Hepatocyte (in vitro differentiated cells): ENCODE measurements at places on chromosomes 16 and 17.

GRCh38 chr16:57892041-57892440 is 78.9 kb downstream of the CNGB1 start:
- no peak for DNase-seq

GRCh38 chr17:77456951-77457548 is 316.3 kb downstream of the SEC14L1 start:
- DNase-seq, result no peak

GRCh38 chr16:56382459-56382858 is 42.9 kb downstream of the AMFR start:
- DNase-seq, result no peak

GRCh38 chr17:29004081-29004692 is 1.6 kb downstream of the SEZ6 start:
- DNase-seq, result peak; percentile 32

DNA sequence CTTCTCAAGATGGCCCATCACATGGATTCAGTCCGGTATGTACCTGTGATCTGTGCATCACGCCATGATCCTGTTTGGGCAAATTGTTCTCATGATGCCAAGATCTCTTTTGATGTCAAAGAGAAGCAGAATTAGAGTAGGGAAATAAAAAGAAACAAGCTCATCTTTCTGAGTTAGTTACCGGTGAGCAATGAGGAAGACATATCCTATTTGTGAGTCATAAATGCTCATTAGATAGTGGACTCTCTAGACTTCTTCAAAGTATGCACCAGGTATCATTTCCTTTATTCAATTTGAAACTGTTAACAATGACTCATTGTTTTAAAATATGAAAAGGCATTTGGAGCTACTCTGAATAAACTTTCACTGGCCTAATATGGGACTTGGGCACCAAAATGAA is 8.0 kb upstream of the KRTAP4-12 start:
- no peak for DNase-seq

GRCh38 chr17:82338858-82339633 is 5.5 kb upstream of the SECTM1 start:
- DNase-seq, result peak; percentile 77

GRCh38 chr16:89641458-89642119 is 15.9 kb downstream of the CHMP1A start:
- no peak for DNase-seq

GRCh38 chr17:67413388-67413787 is 36.3 kb downstream of the PITPNC1 start:
- DNase-seq, result no peak

- DNase-seq, result no peak
Measured at GRCh38 chr16:13153696-13154095, 252.3 kb downstream of the SHISA9 start.

- DNase-seq, result no peak
Measured at GRCh38 chr16:89913408-89914387, 5.0 kb upstream of the MC1R start.

GRCh38 chr17:49928126-49928800 is 40.7 kb upstream of the DLX4 start:
- no peak for DNase-seq

DNA sequence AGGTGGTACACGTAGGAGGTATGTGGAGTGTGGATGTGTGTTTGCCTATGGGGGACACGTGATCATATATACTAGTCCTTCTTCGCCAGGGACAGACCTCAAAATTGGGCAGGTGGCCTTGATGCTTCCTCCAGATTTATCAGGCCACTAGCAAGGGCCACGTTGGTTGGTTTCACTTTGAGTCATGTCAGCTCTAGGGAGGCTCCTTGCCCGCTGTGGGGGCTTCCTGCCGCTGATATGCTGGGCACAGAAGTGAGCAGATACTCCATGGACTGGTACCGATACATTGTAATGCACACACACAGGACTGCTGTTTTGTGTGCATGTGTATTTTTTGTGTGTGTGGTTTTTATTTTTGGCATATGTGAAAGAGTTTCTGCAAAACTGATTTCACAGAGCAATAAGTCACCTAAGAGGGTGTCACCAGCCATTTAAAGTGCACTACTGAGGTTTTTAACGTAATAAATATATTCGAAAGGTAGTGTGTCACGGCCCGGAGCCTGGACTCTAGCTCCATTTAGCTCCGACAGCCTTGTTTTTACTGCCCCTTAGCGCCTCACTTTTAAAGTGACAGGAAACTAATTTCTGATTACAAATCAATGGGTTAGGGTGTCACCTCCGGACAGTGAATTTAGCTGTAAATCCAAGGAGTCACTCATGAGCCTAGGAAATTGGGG is 605.5 kb upstream of the SALL1 start:
- no peak for DNase-seq

GRCh38 chr17:41680426-41681040 is 8.2 kb upstream of the EIF1 start:
- DNase-seq, result no peak

- DNase-seq, result no peak
Measured at GRCh38 chr16:88896238-88897070, 30.0 kb upstream of the PABPN1L start.

DNA sequence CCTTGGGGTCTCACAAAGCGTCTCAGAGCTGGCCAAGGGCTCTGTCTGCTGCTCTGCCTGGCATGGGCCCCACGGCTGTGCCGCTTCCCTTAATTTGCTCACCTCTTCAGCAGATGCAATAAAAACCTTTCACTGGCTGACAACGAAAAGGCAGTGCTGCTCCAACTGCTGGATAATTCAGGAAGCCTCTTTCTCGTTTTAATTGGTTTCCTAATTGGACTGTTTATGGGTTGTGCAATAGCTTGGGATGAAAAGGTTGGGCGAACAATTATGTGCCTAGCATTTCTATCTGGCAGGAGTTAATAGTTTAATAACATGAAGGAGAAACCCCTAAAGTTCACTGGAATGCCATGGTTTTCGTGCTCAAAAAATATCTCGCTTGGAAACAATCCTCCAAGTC is 234.1 kb upstream of the IRX5 start:
- DNase-seq, result no peak

GRCh38 chr16:30647274-30647571 is 3.5 kb upstream of the PRR14 start:
- DNase-seq, result no peak

GRCh38 chr17:60372790-60373483 is 19.0 kb downstream of the USP32 start:
- DNase-seq, result no peak

DNA sequence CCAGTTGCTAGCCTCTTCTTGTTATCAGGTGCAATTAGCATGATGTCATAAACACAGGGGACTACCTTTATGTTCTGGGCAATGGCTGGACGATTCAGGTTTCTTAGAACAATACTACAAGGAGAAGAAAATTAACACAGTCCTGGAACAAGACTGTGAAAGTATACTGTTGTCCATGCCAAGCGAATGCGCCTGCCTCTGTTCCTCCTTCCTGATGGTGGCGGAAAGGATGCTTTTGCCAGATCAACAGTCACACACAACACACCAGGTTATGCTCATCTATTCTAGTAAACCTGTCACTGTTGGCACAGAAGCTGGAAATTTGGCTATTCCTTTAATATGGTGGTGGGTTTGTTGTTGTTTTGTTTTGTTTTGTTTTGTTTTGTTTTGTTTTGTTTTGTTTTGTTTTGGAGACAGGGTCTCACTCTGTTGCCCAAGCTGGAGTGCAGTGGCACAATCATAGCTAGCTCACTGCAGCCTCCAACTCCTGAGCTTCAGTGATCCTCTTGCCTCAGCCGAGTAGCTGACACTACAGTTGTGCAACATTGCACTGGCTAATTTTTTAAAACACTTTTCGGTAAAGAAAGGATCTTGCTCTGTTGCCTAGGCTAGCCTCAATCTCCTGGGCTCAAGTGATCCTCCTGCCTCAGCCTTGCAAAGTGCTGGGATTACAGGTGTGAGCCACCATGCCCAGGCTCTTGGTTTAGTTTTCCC is 3.1 kb upstream of the CD300LD start:
- no peak for DNase-seq

DNA sequence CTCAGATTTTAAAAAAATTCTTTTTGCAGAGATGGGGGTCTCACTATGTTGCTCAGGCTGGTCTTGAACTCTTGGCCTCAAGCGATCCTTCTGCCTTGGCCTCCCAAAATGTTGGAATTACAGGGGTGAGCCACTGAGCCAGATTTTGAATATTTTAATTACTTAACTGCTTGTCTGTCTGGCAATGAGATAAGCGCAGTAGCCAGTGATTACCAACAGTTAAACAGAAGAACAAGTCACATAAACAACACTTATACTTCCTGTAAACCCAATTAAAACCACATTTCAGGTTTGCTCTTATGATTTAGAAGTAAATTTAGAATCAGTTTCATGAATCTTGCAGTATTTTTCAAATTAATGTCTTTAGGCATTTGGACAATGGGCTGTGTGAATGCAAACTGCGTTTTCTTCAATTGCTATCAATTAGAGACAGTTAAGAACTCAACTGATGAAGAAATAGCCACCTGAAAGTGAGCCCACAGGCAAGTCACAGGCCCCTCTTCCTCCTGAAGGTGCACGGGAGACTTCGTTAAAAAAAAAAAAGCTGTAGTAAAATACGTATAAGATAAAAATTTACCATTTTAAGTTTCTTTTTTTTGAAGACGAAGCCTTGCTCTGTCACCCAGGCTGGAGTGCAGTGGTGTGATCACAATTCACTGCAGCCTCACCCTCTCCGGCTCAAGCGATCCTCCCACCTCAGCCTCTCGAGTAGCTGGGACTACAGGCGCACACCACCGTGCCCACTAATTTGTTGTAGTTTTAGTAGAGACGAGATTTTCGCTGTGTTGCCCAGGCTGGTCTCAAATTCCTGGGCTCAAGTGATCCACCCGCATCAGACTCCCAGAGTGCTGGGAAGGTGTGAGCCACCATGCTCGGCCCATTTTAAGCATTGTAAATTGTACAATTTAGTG is 73.0 kb downstream of the PITPNC1 start:
- no peak for DNase-seq

DNA sequence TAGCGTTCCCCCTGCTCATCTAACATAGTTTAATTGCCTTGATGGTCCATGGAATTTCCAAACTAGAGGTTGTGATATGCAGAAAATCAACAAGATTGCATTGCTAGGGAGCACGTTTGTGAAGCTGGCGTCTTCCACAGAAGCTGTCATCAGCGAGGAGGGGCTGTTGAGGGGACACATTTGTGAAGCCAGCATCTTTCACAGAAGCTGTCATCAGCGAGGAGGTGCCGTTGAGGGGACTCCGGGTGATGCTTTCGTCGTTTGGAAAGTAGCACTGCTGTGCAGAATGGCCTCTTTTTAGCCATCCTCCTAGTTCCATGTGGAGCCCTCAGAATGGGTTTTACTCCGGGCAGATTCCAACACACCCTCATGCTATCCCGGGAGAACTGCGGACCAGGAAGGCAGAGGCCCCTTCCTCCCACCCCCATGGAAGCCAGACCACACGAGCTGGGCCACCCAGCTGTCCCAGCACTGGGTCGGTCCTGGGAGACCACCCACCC is 119.6 kb upstream of the CHMP6 start:
- DNase-seq, result no peak
